GM23248 (cell line): ENCODE measurements at places on chromosomes 6 and 20. TPM values are rescaled to one million over a fixed set of nuclear protein-coding genes. Genes with fewer than 3 reads are reported as not detected.
A peak's percentile ranks its signal among the peaks of the same experiment; 100 is the strongest.

GRCh38 chr6:71533939-71534379, 245.3 kb downstream of the OGFRL1 start:
- peak; percentile 54 for DNase-seq

DNA sequence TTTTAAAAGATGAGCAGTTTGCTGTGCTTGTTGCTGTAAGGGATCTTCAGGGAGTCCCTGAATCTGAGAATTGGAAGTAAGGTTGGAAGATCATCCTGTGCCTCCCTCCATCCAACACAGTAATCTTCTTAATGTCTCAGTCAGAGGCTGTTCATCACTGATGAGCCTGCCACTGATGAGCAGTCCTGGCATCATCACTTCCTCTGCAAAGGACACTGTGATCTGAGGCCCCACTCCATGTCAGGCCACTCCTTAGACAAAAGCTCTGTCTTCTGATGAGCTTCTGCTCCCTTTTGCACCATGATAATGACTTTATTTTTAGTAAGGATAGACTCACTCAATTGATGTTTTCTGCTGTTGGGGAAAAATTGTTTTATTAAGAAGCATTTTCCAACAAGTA, 121.0 kb downstream of the UST start:
- peak; percentile 76 for DNase-seq

GRCh38 chr6:111628142-111628850, 22.6 kb upstream of the TRAF3IP2 start:
- DNase-seq, result peak; percentile 72

- DNase-seq, result no peak
These were observed 64.1 kb downstream of the CLIC5 start for GRCh38 chr6:45951321-45952167.

DNA sequence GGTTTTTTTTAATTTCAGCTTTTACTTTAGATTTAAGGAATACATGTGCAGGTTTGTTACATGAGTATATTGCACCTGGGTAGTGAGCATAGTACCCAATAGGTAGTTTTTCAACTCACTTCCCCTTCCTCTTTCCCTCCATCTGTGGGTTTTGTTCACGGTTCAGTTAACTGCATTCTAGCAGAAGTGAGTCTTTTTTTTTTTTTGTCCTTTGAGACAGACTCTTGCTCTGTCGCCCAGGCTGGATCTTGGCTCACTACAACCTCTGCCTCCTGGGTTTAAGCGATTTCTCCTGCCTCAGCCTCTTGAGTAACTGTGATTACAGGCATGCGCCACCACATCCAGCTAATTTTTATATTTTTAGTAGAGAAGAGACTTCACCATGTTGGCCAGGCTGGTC, 8.7 kb downstream of the UBR2 start:
- no peak for DNase-seq

DNA sequence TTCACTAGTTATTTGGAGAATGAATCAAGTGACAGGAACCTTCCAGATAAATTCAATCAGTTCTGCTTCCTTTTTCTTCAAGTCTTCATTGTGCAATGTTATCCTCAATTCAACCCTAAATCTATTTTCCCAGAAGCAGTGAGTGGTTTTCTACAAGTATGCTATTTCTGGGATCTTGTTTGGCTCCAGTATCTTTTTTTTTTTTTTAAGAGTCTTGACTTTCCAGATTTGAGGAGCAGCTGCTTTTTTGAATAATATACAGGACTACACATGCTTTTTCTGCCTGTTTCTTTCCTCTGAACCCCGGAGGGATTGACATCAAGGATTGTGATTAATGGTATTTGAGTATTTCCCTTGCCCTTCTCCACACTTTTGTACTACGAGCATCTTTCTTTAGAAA, 339.2 kb upstream of the JAG1 start:
- peak; percentile 8 for DNase-seq

DNA sequence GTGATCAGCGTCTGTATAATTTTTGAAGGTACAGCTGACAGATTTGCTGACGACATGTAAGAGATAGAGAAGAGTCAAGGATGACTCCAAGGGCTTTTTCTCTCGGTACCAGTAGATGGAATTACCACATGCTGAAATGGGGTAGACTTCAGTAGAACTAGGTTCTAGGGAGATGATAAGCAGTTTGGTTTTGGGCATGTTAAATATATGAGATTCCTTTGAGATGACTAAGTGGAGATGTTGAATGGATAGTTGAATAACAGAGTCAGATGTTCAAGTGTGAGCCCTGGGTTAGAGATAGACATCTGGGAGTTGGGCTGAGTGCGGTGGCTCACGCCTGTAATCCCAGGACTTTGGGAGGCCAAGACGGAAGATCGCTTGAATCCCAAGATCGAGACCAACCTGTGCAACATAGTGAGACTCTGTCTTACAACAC, 50.0 kb downstream of the PHF20 start:
- DNase-seq, result peak; percentile 80

DNA sequence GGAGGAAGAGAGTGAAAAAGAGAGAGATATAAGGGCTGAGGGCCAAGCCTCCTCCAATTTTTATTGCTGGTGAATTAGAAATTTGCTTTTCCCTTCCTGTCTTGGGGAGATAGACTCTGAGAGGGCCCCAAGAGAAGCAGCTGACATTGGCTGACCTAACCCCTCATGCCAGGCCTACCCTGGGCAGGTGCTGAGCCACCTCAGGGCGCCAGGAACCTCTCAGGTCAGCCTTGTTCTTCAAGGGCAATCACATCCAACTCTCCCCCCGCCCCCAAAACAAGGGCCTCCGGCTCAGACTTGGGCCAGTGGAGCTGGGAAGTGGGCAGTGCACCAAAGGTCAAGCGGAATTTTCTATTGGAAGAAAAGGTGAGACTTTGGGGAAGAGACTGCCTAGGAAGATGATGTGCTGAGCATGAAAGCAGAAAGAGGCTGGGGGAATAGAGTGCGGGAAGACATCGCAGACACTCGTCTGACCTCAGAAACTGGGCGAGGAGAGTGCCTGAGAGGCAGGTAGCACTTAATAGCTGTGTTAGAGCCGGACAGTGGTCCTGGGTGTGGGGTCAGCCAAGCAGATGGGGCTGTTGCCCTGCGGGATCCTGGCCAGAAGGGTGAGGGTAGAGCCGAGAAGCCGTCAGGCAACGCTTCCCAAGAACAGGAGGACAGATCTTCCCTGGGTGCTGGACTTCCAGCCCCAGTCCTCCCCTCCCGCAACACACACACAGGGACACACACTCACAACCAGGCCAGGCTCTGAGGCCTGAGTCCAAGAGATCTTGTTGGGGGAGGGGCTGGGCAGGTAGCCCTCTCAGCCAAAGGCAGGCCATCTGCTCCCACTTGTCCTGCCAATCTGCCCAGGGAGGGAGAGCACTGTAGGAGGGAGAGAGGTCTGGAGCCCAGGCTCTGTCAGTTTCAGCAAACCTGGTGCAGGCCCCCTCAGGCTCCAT, 3.7 kb upstream of the FASTKD5 start:
- DNase-seq, result no peak

DNA sequence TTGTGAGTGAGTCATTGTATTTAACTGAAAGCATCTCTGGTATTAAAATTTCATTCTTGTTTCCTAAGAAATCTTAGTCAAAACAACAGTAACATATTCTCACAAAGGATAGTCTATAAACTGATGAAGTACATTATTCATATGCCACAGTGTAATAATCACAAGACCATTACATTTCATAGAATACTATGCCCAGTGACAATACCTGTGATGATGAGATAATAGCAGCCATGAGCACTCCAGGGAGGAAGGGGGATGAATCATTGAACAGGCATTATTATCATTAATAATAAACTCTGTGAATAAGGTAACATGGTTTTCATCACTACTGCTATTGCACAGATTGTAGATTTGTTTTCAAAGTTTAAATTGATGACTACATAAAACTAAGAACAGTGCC, 667.9 kb downstream of the EPM2A start:
- DNase-seq, result peak; percentile 72

DNA sequence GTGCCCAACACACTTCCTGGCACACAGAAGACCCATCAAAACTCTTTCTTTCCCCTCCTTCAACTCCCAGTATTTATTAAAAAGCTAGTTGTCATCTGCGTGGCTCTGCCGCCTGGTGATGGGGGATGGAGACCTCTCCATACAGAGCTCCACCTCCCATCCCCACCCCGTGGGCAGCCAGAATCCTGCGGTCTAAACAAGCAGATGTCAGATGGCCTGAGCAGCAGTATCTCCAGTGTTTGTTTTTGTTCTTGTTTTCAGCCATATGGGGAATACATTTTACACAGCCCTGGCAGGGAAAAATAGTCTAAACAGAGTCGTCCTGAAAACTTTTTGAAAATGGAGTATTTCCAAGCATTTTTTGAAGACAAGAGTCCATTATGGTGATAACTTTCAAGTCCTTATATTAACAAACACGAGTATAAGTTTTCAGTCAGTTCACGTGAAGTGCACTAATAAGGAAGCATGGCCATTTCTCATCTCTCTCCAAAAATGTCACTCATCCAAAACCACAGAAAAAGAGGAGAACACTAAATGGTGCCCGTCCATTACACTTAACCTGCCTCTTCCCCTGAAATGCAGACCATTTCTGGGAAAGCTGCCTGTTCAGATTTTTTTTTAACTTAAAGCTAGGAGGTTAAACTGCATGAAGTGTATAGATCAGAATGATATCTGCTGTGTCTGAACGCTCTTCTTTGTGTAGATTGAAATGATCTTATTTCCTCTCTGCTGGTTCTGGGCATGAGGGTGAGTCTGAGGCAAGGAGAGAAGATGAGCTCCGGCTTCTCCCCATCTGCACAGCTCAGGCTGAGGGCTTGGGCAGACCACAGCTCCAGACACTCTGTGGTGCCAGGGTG, 91.0 kb downstream of the TCP11 start:
- peak; percentile 68 for DNase-seq

GRCh38 chr20:31560094-31560745, 44.9 kb upstream of the ID1 start:
- peak; percentile 95 for DNase-seq

GRCh38 chr20:53757472-53757913, 163.9 kb upstream of the ZNF217 start:
- no peak for DNase-seq

- no peak for DNase-seq
These were observed 1.9 kb upstream of the VGLL2 start for GRCh38 chr6:117263353-117263927.

DNA sequence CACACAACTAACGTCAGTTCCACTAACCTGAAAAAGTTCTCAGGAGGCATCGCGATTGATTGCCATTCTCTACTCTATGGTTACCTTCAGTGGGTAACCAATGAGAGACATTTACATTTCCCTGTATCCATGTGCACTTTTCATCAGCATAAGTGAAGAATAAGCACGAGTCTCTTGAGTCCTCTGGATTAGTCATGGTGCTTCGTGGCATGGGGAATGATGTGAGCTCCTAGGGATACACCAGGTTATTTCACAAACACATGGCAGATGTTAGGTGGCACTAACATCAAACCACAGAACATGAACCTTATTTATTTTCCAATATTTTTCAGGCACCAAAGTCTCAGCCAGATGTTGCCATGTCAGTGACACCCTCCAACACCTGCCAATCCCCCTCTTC, 64.0 kb downstream of the FYN start:
- peak; percentile 64 for DNase-seq

DNA sequence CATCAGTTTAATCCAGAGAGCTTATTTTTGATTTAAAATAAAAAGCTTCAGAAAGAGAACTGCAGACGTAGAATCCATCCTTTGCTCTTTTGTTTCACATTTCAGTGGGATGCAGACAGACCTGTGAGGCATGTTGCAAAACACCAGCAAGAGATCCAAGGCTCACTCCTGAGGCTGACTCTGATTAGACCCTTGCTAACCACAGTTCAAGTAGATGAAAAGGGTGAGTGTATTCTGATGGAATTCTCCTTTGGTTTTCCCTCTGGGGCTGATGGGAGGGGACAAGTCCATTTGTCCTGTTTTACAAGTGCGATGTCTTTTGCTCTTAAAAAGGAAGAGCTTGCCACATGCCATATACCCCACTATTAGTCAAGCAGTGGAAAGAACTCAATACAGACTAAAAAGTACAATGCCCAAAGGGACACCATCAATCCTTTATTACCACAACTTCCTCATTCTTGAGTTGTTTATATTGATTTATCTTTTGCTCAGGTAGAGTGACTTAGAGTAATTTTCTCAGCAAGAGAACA, 772.7 kb downstream of the MAFB start:
- DNase-seq, result no peak

DNA sequence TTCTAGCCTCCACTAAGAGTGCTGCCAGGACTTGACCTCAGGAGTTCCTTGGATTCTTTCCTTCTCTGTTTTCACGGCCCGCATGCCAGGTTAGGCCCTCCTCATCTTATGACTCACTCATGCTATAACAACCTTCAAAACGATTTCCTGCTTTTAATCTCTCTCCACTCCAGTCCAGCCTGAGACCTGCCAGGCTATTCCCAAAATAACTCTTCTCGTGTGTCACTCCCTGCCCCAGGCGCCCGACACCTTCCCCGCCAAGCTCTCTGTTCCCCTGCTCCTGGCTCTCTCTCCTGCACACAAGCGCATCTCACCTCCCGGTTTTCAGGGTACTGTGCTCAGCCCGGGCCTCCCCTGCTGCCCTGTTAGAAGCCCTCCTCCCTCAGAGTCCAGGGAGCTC, 64.1 kb upstream of the RPS6KA2 start:
- DNase-seq, result peak; percentile 11

DNA sequence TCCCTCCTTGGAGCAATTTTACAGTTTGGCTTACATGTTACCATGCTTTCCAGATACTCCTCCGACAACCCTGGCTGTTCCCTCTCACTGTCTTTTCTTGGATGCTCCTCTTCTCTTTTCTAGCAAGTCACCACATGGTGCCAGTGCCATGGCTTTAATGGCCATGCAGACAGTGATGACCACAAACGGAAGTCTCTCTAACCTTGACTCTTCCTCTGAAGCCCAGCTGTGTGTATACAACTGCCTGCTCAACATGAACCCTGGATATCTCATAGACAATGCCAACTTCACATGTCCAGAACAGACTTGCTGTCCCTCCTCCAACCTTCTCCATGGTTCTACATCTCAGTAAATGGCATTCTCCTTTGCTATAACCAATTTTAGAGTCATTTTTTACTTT, 49.8 kb upstream of the NEDD9 start:
- no peak for DNase-seq

GRCh38 chr20:54340206-54340605, 132.3 kb downstream of the PFDN4 start:
- DNase-seq, result no peak

DNA sequence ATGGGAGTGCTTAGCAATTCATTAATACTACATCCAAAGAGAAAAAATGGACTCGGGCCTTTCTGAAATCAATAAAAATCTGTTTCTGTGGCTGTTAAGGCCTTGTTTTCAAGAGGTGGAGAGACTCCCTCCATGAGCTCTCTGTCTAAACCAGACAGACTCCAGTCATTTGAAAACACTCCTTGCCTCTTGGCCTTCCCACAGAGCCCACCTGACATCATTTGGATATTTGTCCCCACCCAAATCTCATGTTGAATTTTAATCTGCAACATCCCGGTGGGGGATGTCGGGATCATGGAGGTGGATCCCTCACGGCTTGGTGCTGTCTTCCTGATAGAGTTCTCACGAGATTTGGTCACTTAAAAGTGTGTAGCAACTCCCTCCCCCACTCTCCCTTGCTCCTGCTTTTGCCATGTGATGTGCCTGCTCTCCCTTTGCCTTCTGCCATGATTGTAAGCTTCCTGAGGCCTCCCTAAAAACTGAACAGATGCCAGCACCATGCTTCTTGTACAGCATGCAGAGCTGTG, 226.3 kb downstream of the TBXT start:
- no peak for DNase-seq

The PCNA gene
- polyA plus RNA-seq, result 84.8 and 88.1 TPM in 2 replicates

The BTBD3 gene
- 11.4 and 12.5 TPM in 2 replicates for polyA plus RNA-seq

The WFDC13 gene
- not detected in 2 replicates for polyA plus RNA-seq

The TCF19 gene
- polyA plus RNA-seq, result 18.3 and 19.9 TPM in 2 replicates

The TJAP1 gene
- 12.7 and 16.0 TPM in 2 replicates for polyA plus RNA-seq

The FAM217A gene
- not detected in 2 replicates for polyA plus RNA-seq

The CD40 gene
- polyA plus RNA-seq, result 2.8 and 3.4 TPM in 2 replicates

The TSPO2 gene
- polyA plus RNA-seq, result not detected in 2 replicates
